ENCODE measurements at places on chromosomes 4 and X.

DNA sequence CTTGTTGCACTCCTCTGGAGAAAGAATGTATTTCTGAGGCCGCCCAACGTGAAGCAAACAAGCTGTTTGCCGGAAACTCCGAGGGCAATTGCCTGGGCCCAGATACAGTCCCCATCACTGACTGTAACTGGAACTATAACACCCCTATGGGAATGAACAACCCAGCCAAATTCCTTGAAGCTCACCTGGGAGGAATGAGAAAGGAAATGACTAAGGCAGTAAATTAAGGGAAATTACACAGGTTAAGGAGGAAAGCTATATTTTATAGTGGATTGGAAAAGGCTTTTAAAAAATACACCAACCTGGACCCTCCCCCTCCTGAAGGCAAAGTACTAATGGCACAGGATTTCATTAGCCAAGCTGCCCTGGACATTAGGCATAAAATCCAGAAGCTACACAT, 11.7 kb upstream of the HERC5 start:
- peaks cover 27% of the 10 kb centered on the region for H3K36me3 ChIP-seq
- H3K4me1 ChIP-seq = peaks cover 8% of the 10 kb centered on the region
- H3K27me3 ChIP-seq = no peaks in the 10 kb centered on the region
- no peak overlapping the region for H3K4me3 ChIP-seq

DNA sequence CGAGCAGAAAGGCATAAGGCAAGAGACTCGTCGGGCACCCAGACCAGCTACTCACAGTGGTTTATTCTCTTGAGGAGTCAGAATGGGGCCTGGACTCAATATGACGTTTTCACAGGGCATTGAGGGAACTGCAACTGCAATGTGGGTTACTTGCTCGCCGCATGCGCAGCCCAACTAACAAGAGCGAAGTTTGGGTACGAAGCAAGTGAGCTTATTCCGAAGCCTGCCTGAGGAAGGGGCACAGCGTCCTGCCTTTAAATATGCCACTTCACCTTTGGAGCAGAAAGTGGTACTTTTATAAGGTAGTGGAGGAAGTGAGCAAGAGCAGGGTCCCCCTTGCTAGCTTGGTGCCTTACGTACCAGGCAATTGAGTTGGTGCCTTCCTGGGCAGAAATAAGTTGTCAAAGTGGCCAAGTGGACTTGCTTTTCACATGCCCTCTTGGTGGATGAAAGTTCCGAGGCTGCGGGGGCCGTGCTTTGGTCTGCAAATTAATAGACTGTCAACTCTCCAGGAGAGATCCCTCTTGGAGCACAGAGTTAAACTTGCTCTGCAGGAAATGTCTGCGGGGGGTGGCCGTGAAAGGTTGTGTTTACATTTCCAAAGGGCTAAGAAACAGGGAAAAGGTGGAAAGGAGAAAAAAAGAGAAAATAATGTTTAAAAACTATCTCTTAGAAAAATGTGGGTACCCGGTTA, 480.4 kb downstream of the TRIML1 start:
- no peak for DNase-seq
- no peaks in the 10 kb centered on the region for H3K4me1 ChIP-seq
- no peak overlapping the region for H3K4me3 ChIP-seq
- no peak overlapping the region for H3K27ac ChIP-seq
- H3K36me3 ChIP-seq = no peaks in the 10 kb centered on the region

DNA sequence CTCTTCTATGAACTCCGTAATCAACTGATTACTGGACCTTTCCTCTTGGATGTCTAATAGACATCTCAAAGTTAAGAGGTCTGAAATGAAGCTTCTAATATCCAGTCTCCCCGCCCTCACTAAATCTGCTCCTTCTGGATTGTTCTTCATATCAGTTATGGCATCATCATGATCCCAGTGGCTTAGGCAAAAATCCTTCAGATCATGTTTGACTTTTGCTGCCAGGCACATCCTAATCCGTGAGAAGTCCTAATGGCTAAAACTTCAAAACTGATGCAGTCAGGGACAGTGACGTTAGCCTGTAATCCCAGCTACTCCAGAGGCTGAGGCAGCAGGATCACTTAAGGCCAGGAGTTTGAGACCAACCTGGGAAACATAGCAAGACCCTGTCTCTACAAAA, 55.1 kb upstream of the GUCY1A1 start:
- H3K36me3 ChIP-seq = no peaks in the 10 kb centered on the region
- peaks cover 27% of the 10 kb centered on the region for H3K4me1 ChIP-seq
- H3K27me3 ChIP-seq = no peaks in the 10 kb centered on the region
- H3K27ac ChIP-seq = no peak overlapping the region
- no peak overlapping the region for H3K4me3 ChIP-seq

DNA sequence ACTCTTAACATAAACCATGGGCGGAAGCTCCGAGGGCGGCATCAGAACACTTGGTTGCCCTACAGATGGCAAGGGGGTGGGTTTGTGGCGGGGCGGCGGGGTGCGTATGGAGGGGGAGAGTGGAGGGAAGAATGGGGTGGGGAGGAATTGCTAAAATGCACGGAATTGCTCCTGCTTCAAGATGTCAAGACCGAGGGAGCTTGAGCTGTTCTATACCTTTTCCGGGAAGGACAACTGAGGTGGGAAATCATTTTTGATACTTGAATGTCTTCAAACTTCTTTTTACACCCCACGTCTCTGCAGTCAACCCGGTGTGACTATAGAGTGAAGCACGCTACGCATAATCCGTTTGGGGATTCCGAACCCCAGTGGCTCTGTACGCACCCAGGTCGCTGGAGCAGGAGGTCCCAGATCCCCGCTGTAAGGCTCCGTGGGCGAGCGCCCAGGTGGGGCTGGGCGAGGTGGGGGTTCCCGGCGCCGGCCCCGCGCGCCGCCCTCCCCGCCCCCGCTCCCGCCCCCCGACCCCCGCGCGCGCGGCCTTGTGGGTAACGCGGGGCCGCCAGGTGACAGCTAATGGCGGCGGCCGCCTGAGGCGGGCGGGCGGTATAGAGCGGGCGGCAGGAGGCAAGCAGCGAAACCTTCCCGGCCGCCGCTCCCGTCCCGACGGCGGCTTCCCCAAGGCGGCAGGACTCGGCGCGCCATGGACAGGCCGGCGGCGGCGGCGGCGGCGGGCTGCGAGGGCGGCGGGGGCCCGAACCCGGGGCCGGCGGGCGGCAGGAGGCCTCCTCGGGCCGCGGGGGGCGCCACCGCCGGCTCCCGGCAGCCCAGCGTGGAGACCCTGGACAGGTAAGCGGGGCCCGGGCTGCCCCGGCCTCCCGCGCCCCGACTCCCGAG, at the start of gene MTMR1:
Gene MTMR1, plus strand, starts transcription at position 566 of the 894 bp plus-strand sequence. Its CDS starts 135 bp downstream, at position 701.
- H3K36me3 ChIP-seq = no peaks in the 10 kb centered on the region
- no peaks in the 10 kb centered on the region for H3K4me1 ChIP-seq
- peak within 1 kb of the TSS; percentile 69 for H3K4me3 ChIP-seq
- peak; percentile 38 for DNase-seq
- no peaks in the 10 kb centered on the region for H3K27me3 ChIP-seq

- no peak overlapping the region for H3K4me3 ChIP-seq
- no peak overlapping the region for H3K27ac ChIP-seq
- H3K27me3 ChIP-seq = no peaks in the 10 kb centered on the region
- no peaks in the 10 kb centered on the region for H3K4me1 ChIP-seq
- peaks cover 79% of the 10 kb centered on the region for H3K36me3 ChIP-seq
These were observed 31.7 kb downstream of the MAN2B2 start for GRCh38 chr4:6606465-6607235.

DNA sequence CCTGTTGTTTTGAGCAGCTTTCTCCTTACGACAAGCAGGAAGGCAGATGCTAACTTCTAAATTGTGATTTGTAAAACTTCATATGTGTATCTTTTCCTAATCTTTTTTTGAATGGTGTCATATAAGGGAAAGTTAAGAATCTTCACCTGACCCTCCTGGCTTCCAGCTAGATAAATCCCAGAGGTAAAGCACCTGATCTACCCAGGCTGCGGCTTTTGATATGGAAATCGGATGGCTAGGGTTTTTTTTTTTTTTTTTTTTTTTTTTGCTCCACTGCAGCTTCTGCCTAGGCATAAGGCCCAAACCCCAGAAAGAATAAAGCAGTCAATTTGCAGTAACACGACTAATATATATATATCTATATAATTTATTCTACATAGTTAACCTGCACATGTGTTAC, 10.0 kb downstream of the MAB21L2 start:
- H3K27ac ChIP-seq = no peak overlapping the region
- no peak overlapping the region for H3K4me3 ChIP-seq
- peaks cover 8% of the 10 kb centered on the region for H3K36me3 ChIP-seq
- no peaks in the 10 kb centered on the region for H3K4me1 ChIP-seq
- no peaks in the 10 kb centered on the region for H3K27me3 ChIP-seq
- DNase-seq = no peak

DNA sequence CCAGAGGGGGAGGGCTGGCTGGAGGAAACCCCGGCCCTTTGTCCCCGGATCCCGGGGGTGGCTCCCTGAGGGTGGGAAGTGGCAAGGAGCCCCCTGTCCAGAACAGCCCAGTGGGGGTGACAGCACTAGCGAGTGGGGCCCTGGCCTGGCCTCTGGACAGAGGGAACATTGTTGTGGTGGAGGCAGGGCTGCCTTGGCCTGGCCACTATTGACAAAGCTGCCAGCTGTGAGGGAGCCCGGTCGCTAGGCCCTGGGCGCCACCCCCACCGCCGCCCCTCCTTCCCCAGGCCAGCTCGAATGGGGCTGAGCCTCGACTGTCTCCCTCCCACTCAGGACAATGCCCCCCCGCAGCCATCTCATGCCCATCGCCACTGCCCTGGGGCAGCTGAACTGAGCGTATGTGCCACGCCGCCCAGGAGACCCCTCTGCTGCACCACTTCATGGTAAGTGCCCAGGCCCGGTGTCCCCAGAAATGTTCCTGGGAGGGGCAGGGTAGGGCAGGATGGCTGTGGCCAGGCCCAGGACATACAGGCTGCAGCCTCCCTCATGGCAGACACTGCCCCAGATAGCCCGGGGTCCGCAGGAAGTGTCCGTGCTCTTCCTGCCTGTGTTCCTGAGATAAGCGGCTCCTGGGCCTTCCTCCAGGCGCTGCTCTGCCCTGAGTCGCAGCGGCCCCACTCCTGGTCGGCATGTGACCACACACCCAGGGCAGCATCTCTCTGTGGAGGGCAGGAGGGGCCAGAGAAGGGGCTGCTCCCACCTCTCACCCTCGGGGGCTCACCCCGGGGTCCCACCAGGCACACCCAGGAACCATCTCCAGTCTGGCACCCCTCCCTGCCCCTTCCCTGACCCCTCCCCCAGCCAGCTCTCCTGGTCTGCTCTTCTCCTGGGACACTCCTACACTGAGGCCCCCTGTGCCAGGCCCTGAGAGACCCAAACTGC, 1.4 kb downstream of the PLXNB3 start:
- H3K36me3 ChIP-seq = no peaks in the 10 kb centered on the region
- H3K4me1 ChIP-seq = peaks cover 22% of the 10 kb centered on the region
- H3K27me3 ChIP-seq = no peaks in the 10 kb centered on the region

DNA sequence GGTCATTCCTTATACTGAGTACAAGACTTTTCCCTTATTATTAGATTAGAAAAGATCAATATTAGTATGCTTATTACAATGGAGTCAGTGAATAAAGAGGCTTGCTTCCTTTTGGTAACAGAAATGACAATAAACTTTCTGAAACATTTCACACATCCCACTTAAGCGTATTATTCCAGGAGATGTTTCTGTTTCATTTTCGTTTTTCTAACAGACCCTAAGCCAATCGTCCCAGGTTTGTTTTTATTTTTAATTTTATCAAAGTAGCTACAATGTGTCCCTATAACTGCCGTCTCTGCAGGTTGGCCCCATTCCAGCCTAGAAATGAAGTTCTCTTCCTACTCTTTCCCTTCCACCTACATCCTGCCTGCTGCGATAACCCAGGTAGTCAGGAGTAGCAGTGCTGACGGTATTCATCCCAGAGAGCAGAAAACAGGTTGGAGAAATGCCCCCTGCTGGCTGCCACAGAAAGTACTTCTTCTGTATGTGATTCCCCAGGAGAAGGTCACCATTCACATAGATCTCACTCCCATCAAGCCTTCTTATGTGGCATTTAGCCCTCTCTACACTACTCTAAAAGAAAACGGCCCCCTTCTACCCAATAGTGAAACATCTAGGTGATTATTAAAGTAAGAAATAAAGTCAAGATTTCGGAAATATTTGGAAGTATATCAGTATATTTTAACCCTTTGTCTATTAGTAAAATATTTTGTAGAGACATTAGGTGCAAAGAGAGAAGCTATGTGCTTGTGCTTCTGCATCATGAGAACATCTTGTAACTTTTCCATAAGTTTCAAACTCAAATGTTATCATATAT, 40.4 kb downstream of the ENPEP start:
- no peaks in the 10 kb centered on the region for H3K36me3 ChIP-seq
- H3K27ac ChIP-seq = peak overlapping the region; percentile 28
- H3K4me1 ChIP-seq = peaks cover 10% of the 10 kb centered on the region
- peak; percentile 35 for DNase-seq

DNA sequence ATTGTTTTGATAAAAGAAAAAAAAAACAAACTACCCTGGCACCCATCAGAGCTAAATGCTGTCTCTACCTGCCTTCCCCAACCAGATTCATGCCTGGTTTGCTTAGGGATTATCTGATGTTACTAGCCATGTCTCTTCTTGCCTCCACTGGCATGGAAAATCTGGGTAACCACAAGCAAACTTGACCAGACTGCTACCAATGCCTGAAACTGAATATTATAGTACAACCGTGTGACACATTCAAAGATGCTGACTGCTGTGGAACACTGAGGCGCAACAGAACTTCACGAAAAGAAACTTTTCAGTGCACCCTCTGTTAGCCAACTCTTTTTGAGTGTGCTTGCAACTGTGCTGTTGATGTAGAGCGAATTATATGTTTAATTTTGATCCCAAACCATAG, 228.1 kb downstream of the CBR4 start:
- peak overlapping the region; percentile 53 for H3K27ac ChIP-seq
- H3K4me3 ChIP-seq = no peak overlapping the region
- no peaks in the 10 kb centered on the region for H3K36me3 ChIP-seq
- no peak for DNase-seq
- H3K4me1 ChIP-seq = peaks cover 40% of the 10 kb centered on the region
- no peaks in the 10 kb centered on the region for H3K27me3 ChIP-seq

DNA sequence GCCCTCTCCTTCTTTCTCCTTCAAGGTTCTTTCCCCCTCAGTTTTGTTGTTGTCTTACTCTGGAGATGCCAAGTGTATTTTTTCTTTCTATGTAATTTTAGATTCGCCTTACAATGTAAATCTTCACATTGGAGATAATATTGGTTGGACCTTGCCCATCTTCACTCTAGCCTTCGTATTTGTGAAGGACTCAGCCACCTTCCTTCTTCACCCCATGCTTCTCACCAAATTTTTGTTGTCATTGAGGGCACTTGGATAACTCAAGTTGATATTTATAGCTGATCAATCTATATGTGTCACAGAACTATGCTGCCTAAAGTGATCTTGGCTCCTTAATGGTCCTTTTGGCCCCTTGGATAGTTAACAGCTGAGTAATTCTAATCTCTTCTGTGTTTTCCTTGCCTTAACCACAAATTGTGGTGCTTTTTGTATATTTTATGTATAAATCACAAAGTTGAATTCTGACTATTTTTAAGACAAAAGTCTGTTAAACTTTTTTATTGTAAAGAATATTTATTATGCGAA, 6.5 kb downstream of the SPRY1 start:
- H3K27ac ChIP-seq = peak overlapping the region; percentile 95
- H3K36me3 ChIP-seq = peaks cover 51% of the 10 kb centered on the region
- H3K4me1 ChIP-seq = peaks cover 90% of the 10 kb centered on the region
- peak overlapping the region; percentile 87 for H3K4me3 ChIP-seq
- DNase-seq = no peak
